ENCODE measurements at places on chromosomes 6 and 20.

DNA sequence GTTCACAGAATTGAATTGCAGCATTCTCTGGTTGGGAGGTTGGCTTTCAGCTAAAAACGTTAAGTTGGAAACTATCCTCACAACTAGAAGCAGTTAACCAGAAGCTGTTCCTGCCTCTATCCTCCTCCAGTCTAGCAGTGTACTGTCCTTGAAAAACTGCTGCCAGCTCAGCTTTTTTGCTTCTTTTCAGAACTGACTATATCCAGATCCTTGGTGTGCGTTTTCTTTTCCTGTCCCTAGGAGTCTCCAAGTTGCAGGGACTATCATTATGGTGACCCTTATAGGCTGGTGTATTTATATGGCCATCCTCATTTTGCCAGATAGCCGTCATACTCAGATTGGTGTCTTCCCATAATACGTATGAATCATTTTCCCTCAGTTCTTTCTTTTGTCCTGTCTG is 5.5 kb downstream of the ITCH start:
- DNase-seq: no peak

DNA sequence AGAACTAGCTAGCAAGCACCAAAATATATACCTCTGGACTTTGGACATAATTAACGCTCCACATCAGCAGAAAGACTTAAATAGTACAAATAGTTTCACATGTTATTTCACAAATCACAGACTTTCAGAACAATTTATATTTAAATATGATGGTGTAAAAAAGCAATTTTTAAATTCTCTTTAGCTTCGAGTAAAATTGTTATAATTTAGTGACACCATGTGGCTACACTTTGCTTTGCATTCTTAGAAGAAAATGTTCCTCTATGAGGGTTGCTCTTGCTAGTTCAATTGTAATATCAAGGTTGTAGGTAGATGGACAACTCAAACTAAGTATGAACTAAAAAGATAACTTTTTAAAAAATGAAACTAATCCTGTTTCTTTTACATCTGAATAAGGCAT is 69.0 kb downstream of the BTBD9 start:
- no peak for DNase-seq

DNA sequence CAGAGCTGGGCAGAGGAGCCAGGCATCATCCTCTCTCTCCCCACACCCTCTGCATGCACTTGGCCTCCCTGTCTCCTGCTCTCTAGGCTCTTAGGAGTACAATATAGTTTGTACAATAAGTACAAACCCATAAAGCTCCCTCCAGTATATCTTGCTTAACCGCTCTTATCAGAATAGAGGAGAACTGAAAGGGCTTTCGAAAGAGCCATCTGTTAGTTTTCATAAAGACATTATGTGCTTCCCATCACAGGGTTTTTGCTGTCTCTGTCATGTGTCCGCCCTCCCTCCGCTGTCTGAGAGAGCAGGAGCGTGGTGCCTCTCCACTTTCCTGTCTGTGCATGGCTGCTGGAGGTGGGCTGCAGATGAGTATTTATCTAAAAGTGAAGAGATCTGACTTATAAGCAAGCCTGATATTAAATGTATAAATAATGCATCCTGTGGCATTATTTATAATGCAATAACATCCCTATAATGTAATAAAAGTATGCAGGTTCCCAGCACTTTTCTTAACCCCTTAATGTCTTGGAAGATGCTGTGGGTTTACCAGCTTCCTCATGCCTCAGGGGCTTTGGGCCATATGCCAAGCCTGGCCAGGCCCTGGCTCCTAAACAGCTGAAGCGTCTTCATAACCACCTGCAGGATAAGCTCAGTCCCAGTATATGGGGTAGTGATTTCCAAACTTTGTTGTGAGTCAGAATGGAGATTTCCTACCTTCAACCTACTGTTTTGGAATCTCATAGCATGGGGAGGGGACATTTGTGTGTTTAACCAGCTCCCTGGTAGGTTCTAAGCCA is 297.1 kb downstream of the DHX35 start:
- no peak for DNase-seq

- no peak for DNase-seq
Observed at GRCh38 chr6:157158897-157159296, 164.4 kb downstream of the TMEM242 start.

GRCh38 chr6:106037060-106037459 is 49.1 kb upstream of the PRDM1 start:
- no peak for DNase-seq

- DNase-seq: no peak
Observed at GRCh38 chr6:8908638-8909037, 473.3 kb upstream of the SLC35B3 start.

DNA sequence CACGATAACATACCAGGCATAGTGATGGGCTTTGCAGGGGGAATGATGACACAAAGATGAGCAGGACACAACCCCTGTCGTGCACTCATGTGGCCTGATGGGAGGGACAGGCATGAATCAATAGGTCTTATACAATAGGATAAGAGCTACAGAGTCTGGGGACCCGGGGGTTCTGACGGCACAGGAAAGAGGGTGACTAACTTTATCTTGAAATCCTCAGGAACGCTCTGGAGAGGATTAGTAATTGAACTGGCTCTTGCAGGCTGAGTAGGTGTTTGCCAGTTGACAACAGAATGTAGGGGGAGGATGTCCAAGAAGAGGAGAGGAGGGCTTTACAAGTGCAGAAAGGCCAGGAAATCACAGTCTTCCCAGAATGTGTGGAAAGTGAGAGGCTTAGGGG is 219.9 kb upstream of the ECI2 start:
- DNase-seq: no peak

- DNase-seq: no peak
Observed at GRCh38 chr6:109738667-109739066, 47.6 kb downstream of the FIG4 start.

DNA sequence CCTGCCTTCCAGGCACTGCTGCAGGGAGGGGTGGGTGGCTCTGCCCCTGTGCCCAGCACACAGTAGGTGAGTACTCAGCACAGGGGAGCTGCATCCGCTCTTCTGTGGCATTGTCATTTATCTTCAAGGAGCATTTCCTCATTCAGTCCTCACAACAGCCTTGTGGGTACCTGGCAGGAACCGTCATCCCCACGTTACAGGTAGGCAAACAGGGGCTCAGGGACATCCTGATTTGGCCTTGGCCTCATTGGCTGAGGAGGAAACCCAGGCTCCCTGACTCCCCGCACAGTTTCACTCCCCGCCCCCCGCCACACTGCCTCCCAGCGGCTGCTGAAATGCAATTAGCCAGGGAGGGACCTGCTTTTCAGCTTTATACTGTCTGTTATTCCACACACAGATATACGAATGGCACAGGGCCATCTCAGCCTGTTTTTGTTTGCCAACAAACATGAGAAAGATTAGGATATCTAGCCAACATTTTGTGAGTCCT is 24.2 kb upstream of the PNPLA1 start:
- DNase-seq: no peak

DNA sequence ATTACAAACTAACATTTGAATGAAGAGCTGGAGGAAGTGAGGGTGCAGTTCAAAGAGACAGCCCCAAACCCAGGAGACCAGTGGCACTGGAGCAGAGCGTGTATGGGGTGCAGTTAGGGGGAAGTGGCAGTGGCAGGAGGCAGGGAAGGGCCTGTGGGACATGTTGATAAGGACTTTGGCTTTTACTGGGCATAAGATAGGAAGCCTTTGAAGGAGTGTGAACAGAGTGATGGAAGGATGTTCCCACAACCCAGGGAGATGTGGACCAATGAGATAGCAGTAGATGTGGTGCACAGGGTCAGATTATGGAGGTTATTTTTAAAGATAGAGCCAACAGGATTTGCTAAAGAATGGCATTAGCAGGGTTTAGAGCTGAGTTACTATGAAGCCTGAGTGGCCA is 56.4 kb downstream of the AIG1 start:
- DNase-seq: no peak

DNA sequence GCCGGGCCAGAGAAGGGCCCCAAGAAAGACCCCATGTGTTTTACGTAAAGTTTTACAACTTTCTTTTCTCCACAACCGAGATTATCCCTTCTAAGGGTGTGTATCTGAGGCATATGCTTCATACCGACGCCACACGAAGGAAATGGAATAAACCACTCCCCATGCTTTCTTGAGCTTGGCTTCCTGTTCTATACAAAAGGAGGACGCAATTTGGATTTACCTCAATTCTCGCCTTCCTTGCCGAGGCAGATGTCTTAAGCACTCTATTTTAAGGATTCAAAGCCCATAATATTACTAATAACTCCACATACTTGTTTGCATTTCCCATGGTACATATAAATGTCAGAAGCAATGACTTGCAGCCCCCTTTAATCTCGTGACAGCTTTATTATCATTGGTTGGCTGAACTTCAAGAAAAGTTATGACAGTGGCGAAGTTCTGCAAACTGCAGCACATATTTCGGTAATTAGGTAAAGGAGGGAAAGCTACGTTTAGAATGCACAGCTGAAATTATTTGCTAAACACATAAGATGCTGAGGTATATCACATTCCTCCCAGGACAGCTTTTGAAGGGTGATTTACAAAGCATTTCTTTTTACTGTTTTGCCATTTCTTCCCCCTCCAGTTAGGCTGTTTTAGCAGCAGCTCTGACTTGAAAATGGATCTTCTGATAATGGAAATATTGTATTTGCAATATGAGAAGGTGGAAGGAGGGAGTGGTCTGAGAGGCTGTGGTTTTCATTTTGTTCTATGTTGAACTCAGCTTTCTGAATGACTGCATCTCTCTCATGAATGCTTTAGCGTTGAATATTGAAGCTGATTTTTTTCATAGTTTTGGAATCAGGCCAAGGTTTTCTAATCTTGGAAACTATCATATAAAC is 330.5 kb downstream of the EPHA7 start:
- DNase-seq: no peak

DNA sequence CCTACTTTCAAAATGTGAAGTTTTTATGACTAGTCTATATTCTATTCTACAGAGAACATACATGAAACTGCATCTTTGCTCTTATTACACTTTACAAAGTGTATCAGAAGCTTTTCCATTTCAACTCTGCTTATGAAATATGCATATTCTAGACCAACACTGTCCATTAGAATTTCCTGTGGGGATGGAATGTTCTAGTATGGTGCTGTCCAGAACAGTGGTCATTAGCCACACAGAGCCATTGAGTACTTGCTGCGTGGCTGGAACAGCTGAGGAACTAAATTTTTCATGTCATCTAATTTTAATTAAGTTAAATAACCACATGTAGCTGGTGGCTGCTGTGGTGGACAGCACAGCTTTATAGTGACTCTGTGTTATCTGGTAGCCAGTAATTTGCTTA is 105.9 kb upstream of the PDE10A start:
- DNase-seq: no peak

DNA sequence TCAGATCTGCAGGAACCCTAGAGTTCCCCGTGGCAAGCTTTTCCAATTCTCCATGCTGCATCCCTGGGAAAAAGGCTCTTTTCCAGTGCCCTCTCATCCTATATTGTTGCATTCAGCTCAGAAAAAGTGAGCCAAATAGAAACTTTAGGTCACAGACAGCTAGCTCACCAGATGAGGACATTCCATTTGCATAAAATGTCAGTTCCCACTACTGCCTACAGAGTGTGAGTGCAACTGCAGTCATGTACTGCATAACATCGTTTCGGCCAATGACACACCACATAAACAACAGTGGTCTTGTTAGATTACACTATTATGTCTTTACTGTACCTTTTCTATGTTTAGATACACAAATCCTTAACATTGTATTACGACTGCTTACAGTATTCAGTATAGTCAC is 8.6 kb downstream of the HS3ST5 start:
- DNase-seq: no peak

- no peak for DNase-seq
Observed at GRCh38 chr6:130034378-130035146, 16.2 kb downstream of the L3MBTL3 start.

- no peak for DNase-seq
Observed at GRCh38 chr20:52847731-52848359, 124.3 kb upstream of the TSHZ2 start.

- no peak for DNase-seq
Observed at GRCh38 chr6:150272976-150273315, 95.9 kb upstream of the IYD start.

GRCh38 chr20:33561692-33562601 is 72.1 kb downstream of the CBFA2T2 start:
- DNase-seq: no peak

GRCh38 chr6:53321701-53322100 is 27.0 kb downstream of the ELOVL5 start:
- DNase-seq: no peak

DNA sequence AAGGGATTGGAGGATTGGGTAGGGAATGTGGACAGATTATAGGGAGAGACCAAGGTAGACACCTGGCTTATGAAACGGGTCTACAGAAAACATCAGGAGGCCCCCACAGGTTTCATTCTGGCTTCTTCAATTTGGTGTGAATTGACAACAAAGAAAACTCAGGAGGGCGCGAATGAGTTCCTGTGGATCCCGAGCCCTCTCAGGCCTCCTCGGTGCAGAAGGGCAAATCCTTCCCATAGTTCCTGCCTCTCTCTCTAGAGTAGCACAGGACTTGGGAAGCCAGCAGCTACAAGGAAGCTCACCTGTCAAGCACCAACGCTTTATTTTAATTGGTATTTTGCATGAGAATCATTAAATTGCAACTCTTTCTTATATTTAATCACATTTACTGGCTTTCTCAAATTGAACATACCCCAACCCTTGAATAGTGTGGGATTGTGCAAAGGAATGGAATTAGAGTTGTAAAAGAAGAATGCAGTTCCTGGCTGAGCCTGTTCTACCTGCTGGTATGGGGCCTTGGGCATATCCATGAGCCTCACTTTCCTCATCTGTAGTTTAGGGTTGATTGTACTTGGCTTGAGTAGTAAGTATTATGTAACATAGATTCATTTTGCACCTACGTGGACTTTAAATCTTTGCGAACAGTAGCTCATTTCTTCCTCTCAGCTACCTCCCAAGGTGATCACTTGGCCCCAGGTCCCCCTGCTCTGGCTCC is 56.4 kb upstream of the PHACTR2 start:
- no peak for DNase-seq

GRCh38 chr6:121823437-121823851 is 388.0 kb downstream of the GJA1 start:
- DNase-seq: no peak

DNA sequence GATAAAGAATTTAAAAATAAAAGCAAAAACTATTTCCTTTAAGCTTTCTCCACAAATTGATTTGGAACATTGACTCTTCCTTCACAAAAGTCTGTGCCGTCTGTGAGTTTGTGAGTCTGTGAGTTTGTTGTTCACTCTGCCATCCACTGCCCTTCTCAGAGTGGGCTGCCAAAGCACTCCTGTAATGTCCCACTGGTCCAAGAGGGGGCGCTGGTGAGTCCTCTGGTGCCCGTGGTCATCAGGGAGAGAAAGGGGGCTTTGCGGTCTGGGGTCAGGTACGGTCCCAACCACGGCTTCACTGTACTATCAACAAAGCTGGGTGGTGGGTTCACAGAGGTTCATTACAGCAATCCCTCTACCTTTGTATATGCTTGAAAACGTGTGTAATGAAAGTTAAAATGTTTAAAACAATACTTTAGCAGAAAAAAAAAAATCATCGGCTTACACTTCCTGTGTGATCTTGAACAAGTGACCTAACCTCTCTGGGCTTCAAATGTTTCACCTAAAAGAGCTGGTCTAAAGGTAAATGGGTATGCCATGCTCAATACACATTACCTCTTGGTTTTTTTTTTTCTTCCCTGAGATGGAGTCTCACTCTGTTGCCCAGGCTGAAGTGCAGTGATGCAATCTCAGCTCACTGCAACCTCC is 5.6 kb upstream of the ANKRD60 start:
- peak; percentile 35 for DNase-seq

GRCh38 chr6:17149571-17149970 is 47.7 kb downstream of the STMND1 start:
- DNase-seq: no peak
